ENCODE measurements at places on chromosomes 2 and 18.

- peak; percentile 88 for DNase-seq
Measured at GRCh38 chr2:151637271-151637781, 97.0 kb downstream of the NEB start.

- peak; percentile 47 for DNase-seq
Measured at GRCh38 chr2:25567406-25567805, 106.0 kb downstream of the DTNB start.

- no peak for DNase-seq
Measured at GRCh38 chr2:201786471-201786870, 5.7 kb upstream of the ALS2 start.

DNA sequence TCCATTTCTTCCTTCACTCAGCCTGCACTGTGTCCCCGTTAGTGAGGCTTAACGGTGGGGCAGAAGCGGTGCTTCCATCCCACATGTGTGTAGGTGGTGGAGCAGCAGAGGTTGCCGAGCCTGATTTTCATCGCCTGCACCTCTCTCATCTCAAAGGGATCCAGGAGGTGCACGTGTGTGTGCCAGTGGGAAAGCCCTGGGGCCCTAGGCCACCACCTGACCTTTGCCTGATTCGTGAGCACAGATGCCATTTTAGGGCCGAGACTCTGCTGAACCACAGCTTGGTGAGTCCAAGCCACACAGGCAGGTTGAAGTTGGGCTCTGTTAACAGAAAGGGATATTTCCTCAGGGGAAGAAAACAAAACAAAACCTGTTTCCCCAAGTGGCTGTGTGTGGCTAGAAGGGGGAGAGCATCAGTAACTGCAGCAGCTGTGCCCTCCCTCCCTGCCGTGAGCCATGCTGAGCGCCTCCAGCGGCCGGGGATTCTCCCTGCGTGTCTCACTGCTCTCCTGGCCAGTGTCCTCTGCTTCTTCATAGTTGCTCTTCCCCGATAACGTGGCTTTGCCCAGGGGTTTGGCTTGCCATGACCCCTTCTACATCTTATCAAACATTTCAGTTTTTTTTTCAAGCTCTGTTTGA, 81.5 kb downstream of the MAPRE2 start:
- DNase-seq: no peak

- no peak for DNase-seq
Measured at GRCh38 chr2:129253461-129253812, 726.0 kb upstream of the RAB6C start.

GRCh38 chr2:110852541-110853263, 120.3 kb downstream of the ACOXL start:
- peak; percentile 29 for DNase-seq

- DNase-seq: no peak
Measured at GRCh38 chr2:6860296-6860695, 5.4 kb downstream of the CMPK2 start.

DNA sequence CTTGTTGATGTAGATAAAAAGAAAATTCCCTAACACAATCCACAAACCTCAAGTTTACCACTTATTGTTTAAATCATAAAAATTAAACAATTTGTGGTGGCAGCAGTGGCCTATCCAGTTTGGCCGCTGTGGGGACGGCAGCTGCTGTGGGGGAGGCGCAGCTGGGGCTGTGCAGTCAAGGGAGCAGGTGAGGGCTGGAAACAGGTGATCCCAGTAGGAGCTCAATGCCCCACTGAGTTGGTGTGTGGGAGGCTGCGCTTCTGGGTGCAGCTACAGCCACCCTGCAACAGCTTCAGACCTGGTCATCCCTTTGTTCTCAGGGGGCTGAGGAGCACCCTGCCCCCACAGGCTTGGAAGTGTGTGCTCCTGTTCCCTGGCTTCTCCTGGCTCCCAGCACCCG, 266.0 kb upstream of the FSIP2 start:
- DNase-seq: no peak

DNA sequence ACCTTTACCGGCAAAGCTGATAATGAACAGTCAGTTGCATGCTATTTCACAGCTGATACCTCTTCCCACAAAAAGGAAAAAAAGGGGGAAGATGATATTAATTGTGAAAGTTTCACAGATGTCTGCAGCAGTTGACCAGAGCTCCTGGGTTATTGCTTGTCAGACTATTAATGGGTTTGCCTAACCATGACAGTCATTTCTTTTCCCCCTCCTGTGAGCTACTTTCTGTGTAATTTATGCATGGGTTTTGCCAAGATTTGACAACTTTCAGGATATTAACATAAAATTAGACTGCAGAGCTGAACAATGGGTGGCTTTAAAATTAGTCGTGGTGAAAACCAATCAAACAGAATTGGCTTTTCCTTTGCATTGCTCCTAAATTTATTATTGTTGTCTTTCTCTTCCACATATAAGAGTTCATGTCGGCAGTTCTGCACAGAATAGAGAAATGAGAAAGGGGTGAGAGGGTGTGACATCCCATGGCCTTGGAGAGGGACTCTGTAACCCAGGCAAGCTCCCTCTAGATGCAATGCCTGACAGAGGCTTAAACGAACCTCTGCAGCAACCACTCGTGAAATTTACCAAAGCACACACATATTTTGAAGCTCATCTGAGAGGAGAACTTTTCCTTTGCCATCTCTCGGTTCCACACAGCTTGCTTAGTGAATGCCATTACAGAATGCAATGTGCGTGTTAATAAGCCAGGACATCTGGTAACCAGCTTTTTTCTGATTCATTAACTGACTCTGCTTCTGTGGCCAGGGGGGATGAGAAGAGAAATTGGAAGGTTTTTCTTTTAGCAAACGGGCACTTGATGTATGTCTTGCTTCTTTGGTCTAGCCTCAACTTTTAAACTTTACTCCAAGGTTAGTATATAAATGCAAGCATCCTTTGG, 82.2 kb upstream of the ITGA4 start:
- no peak for DNase-seq

GRCh38 chr2:62765619-62766376, 60.3 kb downstream of the EHBP1 start:
- DNase-seq: no peak

DNA sequence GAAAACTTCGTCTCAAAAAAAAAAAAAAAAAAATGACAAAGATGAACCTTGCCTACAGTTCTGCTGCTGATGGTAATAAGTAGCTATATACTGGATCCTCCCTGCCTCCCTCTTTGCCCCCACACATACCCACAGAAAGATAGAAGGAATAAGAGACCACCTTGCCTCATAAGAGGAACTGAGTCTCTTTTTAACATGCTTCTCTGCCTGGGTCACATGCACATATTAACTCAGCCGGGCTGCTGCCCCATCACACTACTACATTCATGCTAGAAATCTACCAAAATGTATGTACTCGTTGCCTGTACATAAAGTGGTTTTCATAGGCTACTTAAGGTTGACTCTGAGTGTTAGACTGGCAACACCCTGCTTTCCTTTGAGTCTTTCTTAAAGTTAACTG, 78.9 kb upstream of the B3GNT2 start:
- no peak for DNase-seq

DNA sequence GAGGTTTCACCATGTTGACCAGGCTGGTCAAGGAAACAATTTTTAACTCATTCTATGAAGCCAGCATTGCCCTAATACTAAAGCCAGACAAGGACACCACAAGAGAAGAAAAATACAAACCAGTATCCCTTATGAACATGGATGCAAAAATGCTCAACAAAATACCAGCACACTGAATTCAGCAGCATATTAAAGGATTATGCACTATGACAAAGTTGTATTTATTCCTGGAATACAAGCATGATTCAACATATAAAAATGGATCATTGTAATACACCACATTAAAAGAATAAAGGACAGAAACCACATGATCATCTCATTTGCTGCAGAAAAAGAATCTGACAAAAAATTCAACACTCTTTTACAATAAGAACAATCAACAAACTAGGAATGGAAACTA, 138.7 kb downstream of the RAB3GAP1 start:
- no peak for DNase-seq

DNA sequence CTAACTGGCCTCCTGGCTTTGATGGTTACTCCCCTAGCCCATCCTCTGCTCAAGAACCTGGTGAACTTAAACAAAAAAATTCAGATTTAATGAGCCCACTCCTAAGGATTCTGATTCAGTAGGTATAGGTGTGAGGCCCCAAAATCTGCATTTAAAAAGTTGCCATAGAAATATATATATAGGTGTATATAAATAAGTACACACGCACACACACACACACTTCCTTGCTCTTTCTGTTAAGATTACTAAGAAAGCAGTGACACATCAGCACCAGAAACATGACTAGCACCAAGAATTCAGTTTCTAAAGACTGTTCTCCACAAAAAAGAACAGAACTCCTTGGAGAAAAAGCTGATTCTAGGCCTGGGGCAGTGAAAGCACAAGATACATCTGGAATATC, 17.8 kb downstream of the EML6 start:
- DNase-seq: no peak

DNA sequence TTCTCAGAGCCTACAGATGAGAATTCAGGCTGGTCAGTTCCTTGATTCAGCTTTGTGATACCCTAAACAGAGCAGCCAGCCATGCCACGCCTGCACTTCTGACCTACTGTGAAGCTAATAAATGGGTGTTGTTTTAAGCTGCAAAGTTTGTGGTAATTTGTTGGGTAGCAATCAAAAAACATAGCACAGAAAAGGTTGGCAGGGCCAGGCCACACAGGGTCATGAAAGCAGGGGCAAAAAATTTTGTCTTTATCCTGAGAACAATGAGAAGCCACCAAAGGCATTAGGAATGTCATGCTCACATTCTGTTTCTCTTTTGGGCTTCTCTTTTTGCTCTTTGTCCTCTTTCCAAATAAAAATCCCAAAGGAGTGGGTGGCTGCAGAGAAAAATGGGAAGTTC, 385.9 kb downstream of the TXNL1 start:
- DNase-seq: no peak

GRCh38 chr2:70936979-70937811, 1.5 kb downstream of the ATP6V1B1 start:
- DNase-seq: no peak

- DNase-seq: no peak
Measured at GRCh38 chr2:236286873-236287545, 22.8 kb upstream of the ASB18 start.

DNA sequence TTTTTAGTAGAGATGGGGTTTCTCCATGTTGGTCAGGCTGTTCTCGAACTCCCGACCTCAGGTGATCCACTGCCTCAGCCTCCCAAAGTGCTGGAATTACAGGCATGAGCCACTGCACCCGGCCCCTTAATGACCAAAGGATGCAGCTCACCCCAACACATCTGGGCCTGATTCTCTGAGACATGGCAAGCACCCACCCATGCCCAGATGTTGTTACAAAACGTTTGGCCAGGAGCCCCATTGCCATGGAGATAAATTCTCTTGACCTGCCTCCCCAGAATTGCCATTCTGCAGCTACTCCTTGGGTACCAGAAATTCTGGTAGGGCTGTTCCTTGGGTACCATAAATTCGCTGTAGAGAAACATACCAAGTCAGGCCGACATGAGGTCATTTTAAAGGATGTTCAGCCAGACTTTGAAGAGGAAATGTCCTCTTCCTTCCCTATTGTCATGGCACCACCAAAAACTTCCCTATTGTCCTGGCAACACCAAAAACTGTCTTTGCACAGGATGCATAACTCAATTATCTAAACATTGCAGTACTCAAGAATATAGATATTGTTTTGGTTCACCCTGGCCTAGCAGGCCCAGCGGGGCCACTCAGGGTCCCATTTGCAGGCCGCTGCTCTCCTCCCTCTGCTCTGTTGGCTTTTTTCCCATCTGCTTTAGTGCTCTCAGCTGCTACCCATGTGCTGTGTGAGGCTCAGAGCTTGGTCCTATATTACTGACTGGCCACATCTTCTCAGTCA, 160.9 kb upstream of the TTC39C start:
- DNase-seq: no peak

DNA sequence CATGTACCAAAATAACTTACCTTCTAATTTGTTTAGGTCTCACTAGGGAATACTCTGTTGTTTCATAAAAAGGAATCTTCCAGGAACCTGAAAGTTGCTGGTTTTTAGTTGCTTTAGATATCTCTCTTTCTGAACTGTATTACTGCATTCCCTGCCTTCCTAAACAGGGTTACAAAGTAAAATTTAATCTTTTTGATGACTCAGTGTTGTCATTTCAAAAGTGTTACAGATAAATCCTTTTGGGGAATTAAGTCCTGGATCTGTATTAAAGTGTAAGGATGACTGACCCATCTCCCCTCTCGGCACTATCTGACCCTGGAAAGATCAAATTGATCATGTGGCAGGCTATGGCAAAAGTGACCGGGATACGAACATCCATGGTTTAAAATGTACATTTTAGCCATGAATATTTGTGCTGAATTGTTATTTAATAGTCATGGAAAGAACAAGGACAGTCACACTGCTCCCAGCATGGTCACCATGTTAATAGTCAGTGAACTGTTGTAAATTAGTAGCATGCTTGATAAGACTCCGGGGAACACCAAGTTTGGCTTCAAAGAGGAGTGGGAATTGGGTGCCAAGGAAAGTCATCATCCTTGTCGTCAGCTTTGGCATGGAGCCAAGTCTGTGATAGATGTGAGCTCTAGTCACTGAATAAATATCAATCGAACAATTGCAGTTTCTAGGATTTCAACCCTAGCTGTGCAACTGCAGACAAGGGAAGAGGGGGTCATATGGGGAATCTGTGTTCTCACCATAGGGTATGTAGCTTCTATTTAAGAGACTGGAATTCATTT, 4.2 kb downstream of the PLEKHA3 start:
- DNase-seq: no peak

GRCh38 chr18:26057344-26057773, 33.1 kb downstream of the SS18 start:
- no peak for DNase-seq

- DNase-seq: no peak
Measured at GRCh38 chr2:128380961-128381938, 62.6 kb upstream of the HS6ST1 start.

- no peak for DNase-seq
Measured at GRCh38 chr18:997499-997898, 92.8 kb downstream of the ADCYAP1 start.

DNA sequence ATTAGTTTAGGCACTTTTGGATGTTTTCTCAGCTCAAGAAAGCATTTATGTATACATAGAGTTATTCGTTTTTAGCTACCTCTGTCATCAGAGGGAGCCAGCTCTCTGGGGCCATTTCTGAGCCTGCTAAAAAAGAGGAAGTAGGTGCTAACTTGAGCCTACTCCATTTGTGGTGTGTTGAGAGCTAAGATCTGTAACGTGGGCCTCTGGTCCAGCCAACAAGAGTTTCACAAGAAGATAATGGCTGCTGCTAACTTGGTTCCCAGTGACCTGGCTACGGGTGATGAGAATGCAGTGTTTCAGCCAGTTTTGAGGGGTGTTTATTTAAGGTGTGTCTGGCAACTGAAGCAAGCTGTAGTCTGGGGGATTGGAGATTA, 182.5 kb downstream of the PRKCE start:
- no peak for DNase-seq

DNA sequence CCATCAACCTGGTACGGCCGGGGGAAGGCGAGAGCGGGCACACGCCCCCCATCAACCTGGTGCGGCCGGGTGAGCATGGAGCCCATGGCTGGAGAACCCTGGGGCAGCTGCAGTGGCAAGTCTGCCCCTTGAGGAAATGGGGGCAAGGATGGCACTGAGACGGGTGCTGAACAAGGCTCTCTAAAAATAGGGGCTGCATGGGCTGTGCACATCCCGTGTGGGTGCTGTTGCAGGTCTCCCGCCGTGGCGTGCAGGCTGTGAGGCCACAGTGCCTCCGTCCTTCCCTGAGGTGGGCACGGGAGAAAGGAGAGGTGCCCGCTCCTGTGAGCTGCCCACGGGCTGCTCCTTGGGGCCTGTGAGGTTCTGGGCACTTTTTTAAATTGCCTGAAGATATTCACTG, 99.2 kb downstream of the NFATC1 start:
- peak; percentile 7 for DNase-seq

Data from T-helper 1 cell (primary cell).